Naive thymus-derived CD8-positive, alpha-beta T cell (primary cell): ENCODE measurements at places on chromosomes 7 and 10.
A peak's percentile ranks its signal among the peaks of the same experiment; 100 is the strongest.

DNA sequence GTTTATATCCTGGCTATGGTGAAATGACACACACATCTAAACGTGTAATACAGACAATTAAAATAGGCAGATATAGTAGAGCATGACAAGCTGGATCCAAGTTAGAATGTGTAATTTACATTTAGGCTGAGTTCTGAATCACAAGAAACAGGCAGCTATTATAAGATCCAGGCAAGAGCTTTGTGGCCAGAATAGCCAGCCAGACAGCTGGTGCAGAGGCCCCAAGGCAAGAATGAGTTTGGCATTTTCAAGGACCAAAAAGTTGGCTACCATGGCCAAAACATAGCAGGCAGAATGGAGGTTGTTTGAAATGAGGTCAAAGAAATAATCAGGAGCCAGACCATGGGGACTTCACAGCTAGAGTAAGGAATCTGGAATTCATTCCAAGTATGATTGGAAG, 281.7 kb downstream of the MTERF1 start:
- DNase-seq = no peak

- DNase-seq = no peak
These were observed 322.0 kb downstream of the FRMD4A start for GRCh38 chr10:14008740-14009080.

DNA sequence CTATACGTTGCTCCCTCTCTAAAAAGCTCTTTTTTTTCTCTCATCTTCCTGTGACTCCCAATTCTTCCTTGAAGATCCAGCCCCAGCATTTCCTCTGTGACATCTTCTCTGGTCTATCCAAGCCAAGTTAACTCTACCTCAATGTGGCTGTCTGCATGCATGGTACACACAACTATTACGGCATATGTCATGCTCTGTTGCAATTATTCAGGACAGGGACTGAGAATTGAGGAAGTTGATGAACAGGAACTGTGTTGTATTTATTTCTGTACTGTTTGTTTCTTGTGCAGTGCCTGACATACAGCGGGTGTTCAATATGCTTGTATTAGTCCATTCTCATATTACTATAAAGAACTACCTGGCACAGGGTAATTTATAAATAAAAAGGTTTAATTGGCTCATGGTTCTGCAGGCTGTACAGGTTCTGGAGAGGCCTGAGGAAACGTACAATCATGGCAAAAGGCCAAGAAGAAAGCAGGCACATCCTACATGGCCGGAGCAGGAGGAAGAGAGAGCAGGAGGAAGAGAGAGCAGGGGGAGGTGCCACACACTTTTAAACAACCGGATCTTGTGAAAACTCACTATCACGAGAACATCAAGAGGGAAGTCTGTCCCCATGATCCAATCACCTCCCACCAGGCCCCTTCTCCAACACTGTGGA, 6.3 kb downstream of the TRPV5 start:
- no peak for DNase-seq

- DNase-seq = no peak
These were observed 2.0 kb downstream of the RTKN2 start for GRCh38 chr10:62266611-62267010.

- DNase-seq = no peak
These were observed 3.3 kb downstream of the CASD1 start for GRCh38 chr7:94512735-94513564.

DNA sequence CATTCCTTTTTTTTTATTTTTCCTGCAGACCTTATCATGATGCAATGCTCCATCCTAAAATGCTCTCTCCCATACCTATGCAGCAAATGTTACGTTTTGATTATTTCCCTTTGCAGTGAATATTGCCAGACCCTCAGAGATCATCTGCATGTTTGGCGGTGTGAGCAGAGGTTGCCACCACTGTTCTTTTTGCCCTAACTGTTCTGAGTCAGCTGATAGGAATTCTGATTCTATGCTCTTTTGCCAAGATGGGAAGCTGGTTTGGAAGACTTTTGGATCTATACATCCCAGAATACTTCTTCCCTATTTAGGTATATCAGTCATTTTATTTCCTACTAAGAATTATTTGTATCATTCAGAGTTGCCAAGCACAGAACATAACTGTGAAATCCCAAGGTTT, 130.5 kb downstream of the KLF6 start:
- no peak for DNase-seq

GRCh38 chr7:74501298-74501697, 47.6 kb downstream of the GTF2IRD1 start:
- DNase-seq = no peak

GRCh38 chr7:130242198-130243014, 24.3 kb upstream of the CPA2 start:
- DNase-seq = peak; percentile 40

GRCh38 chr10:49645871-49646870, 32.3 kb downstream of the CHAT start:
- DNase-seq = no peak

DNA sequence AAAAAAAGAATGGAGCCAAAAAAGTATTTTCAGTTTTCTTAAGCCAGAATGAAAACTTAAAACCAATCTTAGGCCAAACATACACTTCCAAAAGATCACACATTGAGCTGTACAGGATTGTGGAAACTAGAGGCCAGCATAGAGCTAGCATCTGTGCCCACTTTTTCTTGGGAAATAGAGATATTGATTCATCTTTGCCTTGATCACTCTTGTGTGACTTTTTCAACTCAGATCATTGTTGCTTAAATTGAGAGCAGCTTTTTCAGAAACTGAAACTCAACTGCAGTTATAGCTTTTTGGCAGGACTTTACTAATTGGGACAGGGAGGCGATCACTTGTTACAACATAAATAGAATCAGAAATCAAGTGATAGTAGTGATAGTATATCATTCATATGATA, 132.2 kb downstream of the PRKG1 start:
- DNase-seq = no peak

GRCh38 chr10:17179002-17179401, 22.5 kb downstream of the TRDMT1 start:
- DNase-seq = no peak

DNA sequence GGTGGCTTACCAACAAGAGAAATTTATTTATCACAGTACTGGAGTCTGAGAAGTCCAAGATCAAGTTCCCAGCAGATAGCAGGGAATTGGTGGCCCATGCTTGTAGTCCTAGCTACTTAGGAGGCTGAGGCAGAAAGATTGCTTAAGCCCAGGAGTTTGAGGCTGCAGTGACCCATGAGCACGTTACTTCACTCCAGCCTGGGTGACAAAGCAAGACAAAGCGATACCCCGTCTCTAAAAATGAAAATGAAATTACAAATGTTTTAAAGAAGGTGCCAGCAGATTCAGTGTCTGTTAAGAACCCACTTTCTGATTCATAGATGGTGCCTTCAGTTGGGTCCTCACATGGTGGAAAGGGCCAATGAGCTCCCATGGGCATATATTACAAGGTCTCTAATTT, 20.6 kb upstream of the ARHGAP12 start:
- no peak for DNase-seq

GRCh38 chr10:112490545-112490944, 43.5 kb downstream of the VTI1A start:
- no peak for DNase-seq

DNA sequence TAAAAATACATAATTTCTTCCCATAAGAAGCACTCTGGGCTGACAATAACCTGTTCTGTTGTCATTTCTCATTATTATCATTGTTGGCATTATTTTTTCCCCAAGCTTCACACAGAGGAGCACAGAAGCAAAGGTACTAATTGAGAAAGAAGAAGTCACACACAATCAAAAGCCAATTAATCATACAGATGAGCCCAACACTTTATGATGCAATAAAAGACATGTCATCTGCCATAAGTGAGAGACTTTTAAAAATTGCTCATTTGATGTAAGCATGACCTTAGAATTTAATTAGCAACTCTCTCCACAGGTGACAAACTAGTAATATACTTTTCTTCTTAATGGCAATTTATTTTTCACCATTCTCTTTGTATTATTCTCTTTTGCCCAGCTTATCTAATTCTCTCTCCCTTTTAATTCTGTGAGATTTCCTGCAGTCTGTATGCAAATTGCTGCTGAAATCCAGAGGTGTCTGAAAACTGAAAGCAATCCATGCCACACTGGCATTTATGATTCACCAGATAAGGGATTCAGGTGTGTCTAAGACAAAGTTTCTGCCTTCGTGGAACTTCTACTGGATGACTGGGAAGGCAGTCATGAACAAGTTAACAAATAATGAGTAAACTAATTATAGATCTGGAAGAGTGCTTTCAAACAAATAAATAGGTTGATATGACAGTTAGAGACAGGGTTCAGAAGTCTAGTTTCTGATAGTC, 203.5 kb downstream of the CHCHD3 start:
- no peak for DNase-seq

- no peak for DNase-seq
These were observed 109.3 kb downstream of the ETV1 start for GRCh38 chr7:13879994-13880686.

GRCh38 chr7:40077849-40078248, 56.6 kb downstream of the MPLKIP start:
- no peak for DNase-seq

DNA sequence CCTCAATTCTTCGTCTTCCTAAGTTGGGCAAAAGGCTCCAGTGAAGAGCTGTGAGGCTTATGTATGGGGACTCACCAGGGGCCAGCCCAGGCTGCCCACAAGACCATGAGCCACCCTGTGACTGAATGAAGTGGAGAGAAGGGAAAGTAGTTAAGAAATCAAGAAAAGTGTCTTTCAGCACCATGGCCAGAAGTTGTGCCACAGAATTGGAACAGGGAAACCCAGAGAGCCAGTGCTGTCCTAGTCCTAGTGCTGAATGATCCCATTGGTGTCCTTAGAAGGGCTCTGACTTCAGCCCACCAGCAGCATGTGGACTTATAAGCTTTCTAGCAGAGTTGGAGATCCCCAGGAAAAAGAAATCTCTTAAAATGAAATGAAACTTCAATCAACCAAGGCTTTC, 37.0 kb upstream of the CCSER2 start:
- DNase-seq = no peak

DNA sequence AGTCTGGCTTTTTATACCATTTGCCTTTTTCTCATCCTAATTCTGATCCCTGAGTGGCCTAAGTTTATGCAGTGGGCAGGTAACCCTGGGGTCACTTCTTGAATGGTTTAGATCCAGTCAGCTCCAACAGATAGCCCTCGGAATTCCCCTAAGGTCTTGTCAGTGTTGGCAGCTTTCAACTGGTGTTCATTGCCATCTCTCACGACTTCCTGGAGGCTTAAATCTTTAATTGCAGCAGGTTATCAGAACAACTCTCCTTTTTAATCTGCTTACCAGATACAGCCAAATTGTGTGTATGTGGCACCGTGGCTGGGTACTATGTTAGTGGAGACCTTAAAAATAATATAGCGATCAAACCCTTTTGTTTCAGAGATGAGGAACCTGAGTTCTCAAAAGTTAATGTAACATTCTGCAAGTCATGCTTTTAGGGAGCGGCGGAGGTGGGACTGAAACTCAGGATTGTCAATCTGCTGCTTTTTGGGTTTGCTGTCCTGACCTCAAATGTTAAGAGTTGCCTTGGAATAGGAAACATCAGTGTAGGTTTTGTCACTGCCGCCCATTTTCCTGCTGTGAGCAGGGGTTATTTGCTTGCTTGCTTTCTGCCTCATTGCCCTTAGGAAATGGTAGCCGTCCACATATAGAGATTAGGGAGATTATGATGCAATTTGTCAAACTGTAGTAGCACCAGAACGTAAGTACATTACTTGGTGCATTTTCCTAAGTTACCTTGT, 818 bp downstream of the DLD start:
- DNase-seq = no peak

- DNase-seq = no peak
These were observed 75.9 kb downstream of the BMPER start for GRCh38 chr7:33981226-33981625.

- no peak for DNase-seq
These were observed 411.2 kb downstream of the GLRX3 start for GRCh38 chr10:130547368-130547767.
